ENCODE measurements at places on chromosomes 11 and 22. TPM values are rescaled to one million over a fixed set of nuclear protein-coding genes. Genes with fewer than 3 reads are reported as not detected.

GRCh38 chr11:59224351-59224928, 11.7 kb upstream of the MPEG1 start:
- no peaks in the 10 kb centered on the region for H3K36me3 ChIP-seq
- H3K27me3 ChIP-seq: no peaks in the 10 kb centered on the region
- no peak overlapping the region for H3K4me3 ChIP-seq
- H3K4me1 ChIP-seq: no peaks in the 10 kb centered on the region

- no peaks in the 10 kb centered on the region for H3K4me1 ChIP-seq
- DNase-seq: no peak
- no peaks in the 10 kb centered on the region for H3K27me3 ChIP-seq
- H3K27ac ChIP-seq: no peak overlapping the region
- no peaks in the 10 kb centered on the region for H3K36me3 ChIP-seq
Measured at GRCh38 chr11:73384125-73384441, 7.9 kb downstream of the RELT start.

DNA sequence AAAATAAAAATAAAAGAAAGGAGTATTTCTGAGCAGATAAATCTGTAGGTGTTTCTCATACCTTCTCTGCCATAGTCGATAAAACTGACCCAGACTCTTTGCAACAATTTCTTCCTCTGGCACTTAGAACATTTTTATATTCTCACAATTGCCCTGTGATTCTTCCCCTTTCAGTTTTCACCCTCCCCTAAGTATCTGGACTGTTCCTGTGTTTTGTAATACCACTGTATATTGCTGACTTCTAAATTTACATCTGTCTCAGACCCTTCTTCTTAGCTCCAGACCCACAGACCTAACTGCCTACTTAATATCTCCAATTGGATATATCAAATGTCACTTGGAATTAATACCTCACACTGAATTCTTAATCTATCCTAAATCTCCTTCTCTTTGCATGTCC, 133.4 kb upstream of the DDI1 start:
- no peaks in the 10 kb centered on the region for H3K36me3 ChIP-seq
- no peaks in the 10 kb centered on the region for H3K27me3 ChIP-seq
- H3K4me1 ChIP-seq: no peaks in the 10 kb centered on the region
- no peak overlapping the region for H3K27ac ChIP-seq
- DNase-seq: no peak

DNA sequence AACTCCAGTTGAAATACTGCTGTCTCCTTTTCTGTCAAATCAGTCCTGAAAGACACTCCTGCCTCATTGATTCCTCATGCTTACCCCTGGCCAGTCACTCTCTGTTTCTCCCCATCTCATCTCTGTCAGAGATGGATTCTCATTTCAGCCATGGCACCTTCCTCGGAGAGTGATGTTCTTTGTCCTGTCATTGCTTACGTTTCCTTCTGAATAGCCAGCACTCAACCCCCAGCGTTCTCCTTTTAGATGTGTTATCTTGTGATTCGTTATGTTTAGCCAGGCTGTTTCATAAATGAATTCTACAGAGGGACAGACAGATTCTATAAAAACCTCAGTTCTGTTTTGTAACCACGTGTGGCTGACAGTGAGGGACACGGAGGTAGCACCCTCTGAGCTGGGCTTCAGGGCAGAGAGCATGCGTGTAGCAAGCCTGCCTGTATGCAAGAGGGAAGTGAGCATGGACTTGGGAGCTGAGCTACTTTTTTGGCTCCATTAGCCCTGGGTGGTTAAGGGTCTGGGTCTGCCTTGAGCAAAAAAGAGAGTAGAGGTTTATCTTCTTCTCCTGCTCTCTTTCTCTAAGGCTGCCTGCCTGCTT, 354.6 kb downstream of the DDX10 start:
- no peak overlapping the region for H3K4me3 ChIP-seq
- H3K36me3 ChIP-seq: no peaks in the 10 kb centered on the region
- DNase-seq: no peak
- H3K27ac ChIP-seq: no peak overlapping the region

DNA sequence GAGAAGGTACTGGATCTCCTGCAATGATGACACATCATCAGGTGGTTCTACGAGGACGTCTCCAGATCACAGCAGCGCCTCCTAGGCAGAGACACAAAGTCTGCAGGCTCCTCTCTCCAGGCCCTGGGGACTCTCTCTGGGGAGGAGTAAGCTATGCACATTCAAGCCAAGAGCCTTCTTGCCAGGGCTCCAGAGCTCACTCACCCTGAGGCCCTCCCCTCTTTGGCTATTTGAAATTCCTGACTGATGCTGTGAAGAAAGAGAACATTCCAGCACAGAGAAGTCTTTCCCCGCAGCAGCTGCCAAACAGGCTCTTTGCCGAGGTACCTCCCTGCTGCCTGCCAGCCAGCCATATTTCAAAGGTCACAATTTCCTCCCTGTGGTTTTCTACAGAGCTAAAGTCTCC, 204.9 kb downstream of the CSNK2A3 start:
- DNase-seq: peak; percentile 90
- no peaks in the 10 kb centered on the region for H3K4me1 ChIP-seq
- no peak overlapping the region for H3K27ac ChIP-seq
- H3K4me3 ChIP-seq: no peak overlapping the region
- no peaks in the 10 kb centered on the region for H3K36me3 ChIP-seq

DNA sequence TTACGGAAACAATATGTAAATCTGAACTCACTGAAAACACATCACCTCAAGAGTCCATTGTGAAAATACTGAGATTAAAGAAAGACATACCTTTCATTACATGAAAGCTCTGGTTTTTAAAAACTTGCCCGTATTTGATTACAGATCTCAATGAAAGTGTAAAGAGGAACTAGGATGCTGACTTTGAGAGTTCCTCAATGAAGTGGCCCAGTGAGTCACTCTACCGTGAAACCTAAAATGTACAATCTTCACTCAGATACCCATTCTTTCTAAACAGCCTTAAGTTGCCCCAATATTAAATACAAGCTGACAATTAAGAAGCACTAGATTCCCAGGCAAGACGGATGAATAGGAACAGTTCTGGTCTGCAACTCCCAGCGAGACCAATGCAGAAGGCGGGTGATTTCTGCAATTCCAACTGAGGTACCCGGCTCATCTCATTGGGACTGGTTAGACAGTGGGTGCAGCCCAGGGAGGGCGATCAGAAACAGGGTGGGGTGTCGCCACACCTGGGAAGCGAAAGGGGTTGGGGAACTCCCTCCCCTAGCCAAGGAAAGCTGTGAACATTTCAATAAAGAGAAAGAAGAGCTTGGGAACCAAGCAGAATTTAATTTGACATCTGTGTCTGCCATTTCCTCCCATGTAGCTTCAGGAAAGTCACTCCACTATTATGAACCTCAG, 33.8 kb upstream of the OR9G4 start:
- no peaks in the 10 kb centered on the region for H3K27me3 ChIP-seq
- no peaks in the 10 kb centered on the region for H3K36me3 ChIP-seq
- no peak overlapping the region for H3K4me3 ChIP-seq
- H3K27ac ChIP-seq: no peak overlapping the region

DNA sequence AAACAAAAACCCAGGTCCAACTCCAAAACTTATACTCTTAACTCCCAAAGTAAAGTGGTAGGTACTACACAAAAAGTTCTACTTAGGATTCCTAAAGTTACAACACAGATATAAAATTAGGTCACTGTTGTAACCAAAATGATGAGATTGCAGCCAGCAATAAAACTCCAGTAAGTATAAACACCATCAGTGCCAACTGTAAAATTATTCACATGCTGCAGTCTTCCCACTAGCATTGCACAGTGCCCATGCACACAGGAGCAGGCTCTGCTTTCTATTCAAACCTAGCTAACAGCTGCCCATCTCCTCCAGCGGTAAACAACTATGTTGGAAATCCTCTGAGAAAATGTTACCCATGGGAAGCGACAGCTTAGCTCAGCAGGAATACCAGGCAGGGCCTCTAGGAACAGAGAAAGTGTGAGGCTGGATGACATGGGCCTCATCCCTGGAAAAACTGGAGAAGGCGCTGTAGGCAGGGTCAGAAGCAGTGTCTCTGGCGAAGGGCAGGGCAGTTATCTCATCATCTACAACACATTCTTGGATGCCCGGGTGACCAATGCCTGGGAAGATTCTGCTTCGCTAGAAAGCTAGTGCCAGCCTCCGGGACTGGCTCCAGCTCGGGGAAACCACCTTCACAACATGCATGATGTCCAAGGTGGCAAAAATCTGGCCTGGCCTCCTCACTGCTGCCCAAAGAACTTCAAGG, 9.1 kb downstream of the CPT1A start:
- H3K36me3 ChIP-seq: no peaks in the 10 kb centered on the region
- no peak overlapping the region for H3K4me3 ChIP-seq
- no peaks in the 10 kb centered on the region for H3K4me1 ChIP-seq
- peak; percentile 68 for DNase-seq
- H3K27me3 ChIP-seq: no peaks in the 10 kb centered on the region
- no peak overlapping the region for H3K27ac ChIP-seq

GRCh38 chr22:48185071-48186055, 1422.9 kb downstream of the TBC1D22A start:
- H3K4me1 ChIP-seq: peaks cover 4% of the 10 kb centered on the region
- no peak overlapping the region for H3K4me3 ChIP-seq
- no peak overlapping the region for H3K27ac ChIP-seq
- no peaks in the 10 kb centered on the region for H3K36me3 ChIP-seq
- H3K27me3 ChIP-seq: no peaks in the 10 kb centered on the region

Gene MRGPRX4
- total RNA-seq: not detected

Gene MS4A12
- not detected for total RNA-seq

Gene FOLR1
- 15.1 TPM for total RNA-seq

Gene GAB2
- 73.8 TPM for total RNA-seq

Gene CRYAB
- 1.0 TPM for total RNA-seq

Gene NAV2
- total RNA-seq: 42.0 TPM

Gene SAA1
- not detected for total RNA-seq

Gene PARVA
- total RNA-seq: 27.3 TPM

All from endodermal cell (in vitro differentiated cells).